Activated CD4-positive, alpha-beta T cell treated with anti-CD3 and anti-CD28 coated beads, Interleukin-2, Interleukin-4, amounts not matched to agents 100 ng/mL and 50 ng/mL, durations not matched to agents 16 hours and 8 hours (primary cell): ENCODE measurements at places on chromosomes 16 and 17.
A peak's percentile ranks its signal among the peaks of the same experiment; 100 is the strongest.

GRCh38 chr17:75647061-75647460, 13.8 kb downstream of the SMIM5 start:
- DNase-seq: no peak

DNA sequence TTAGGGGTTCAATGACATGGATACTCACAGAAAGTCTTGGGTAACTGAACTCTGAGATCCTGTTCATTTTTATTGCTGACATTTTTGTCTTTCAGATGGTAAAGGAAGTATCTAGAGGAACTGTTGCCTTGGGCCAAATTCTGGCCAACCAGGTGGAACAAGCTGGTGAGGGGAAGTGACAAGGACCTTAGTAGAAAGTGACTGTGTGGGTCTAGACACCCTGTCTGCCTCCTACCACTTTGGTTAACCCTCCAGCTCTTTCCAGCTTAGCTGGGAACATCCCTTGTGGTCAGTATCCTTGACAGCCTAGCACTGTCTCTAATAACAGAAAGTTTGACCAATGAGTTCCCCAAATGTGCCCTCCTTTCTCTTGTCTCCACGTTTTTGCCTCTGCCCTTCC, 28.8 kb upstream of the PRKCB start:
- no peak for DNase-seq

DNA sequence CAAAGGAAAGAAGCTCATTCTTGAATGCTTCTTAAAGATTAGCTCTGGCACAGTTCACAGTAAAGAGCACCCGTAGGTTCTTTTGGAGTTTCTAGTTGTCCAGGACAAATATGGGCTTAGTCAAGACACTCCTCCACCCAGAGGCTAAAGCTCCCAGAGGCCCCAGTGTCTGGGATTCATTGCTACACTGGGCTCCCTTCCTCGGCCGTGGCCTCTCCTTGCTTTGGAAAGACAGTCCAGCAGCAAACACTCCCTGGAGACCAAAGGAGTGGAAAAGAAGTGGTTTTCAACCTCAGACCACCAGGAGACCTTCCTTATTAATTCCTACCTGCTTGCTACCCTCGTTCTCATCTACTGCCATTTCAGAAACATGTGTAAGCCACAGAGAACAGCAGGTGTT, 17.1 kb downstream of the PHB1 start:
- no peak for DNase-seq

GRCh38 chr17:38728290-38728831, 1.8 kb upstream of the CISD3 start:
- DNase-seq: peak; percentile 75

DNA sequence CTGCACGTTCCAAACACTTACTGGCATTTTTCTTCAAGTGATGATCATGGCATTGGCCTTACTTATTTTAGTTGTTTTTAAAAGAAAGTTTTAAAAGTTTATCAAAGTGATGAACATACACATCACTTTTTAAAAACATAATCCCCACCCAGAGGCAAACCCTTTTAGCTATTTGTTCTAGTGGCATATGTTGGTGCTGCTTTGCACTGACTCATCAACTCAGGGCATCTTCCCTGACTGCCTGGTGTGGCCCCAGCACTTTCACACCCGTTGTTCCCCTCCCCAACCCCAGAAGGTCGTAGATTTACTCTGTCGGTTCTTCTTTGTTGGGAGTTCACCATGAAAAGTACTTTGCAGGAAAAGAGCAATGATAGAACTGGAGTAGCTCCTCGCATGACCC, 161.3 kb downstream of the RPTOR start:
- DNase-seq: no peak

DNA sequence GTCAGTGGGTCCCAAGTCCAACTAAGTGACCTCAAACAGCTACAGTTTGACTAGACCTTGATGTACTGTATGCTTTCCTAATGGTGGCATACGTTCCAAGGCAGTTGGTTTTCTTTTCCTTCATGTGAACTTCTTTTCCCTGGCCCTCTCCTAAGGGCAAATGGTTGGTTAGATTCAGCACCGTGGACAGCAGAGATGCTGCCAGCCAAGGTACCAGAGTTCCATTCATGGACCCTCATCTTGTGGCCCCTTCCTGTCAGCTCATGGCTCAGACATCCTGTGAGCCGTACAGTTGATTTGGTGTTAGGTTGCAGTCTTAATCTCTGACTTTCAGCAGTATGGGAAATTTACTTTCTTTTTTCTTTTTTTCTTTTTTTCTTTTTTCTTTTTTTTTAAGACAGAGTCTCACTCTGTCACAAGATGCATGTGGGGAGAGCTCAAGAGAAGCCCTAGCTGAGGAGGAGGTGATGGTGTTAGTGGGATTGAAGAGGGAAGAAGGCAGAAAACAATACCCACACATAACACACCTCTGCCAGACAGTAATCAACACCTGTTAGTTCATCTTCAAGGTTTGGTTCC, 122.4 kb downstream of the USP31 start:
- DNase-seq: no peak

GRCh38 chr16:65446427-65446826, 324.6 kb upstream of the CDH11 start:
- DNase-seq: no peak

DNA sequence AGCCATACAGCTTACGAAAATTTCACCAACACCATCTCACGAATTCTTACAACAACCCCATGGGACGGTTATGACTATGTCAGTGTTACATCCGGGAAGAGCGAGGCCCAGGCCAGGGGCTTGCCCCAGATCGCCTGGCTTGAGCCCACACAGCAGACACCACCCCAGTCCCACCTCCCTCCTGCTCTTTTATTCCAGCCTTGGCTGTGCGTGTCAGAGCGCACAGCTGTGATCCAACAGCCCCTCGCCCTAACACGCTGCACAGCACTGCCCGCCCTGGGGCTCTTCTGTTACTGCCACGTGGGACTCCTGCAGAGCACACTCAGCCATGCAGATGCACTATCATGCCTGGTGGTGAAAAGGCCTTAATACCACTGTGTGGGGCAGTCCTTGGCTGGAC, 127.9 kb downstream of the ENGASE start:
- no peak for DNase-seq

GRCh38 chr17:45316434-45317110, at the start of gene MAP3K14:
TSS of gene MAP3K14 (minus strand) at chr17:45317020. CDS start at chr17:45290745, 26,275 bp downstream.
- peak; percentile 49 for DNase-seq

GRCh38 chr17:64507413-64507782, 621 bp downstream of the CEP95 start:
- DNase-seq: peak; percentile 61

DNA sequence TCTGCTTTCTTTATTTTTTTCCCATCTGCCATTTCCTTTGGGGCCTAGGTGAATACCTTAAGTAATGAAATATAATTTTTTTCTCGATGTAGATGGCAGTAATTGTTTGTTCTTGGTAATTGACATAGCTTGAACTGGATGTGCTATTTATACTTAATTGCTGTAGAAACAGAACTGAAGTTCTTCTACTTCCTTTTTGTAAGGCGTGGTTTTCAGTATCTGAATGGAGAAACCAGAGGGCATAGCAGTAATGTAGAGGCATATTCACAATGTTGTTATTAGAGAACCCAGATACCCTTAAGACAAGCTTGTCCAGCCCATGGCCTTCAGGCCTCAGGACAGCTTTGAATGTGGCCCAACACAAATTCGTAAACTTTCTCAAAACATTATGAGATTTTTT, 16.4 kb downstream of the ATP6V0A1 start:
- no peak for DNase-seq

DNA sequence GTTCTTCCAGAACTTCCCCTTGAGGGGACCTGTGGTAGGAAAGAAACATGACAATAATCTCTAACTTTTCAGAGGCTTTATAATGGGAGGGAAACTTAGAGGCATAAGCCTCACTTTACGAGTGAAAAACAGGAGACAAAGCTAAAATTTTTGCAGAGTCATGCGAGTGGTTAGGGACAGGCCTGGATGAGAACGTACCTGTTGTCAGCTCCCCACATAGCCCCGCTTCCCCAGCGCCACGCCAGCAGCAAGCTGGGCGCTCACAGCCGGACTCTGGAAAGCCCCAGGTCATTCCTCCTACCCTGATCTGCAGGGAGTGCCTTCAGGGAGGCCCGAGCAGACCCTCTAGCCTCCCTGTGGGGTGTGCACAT, 53.6 kb downstream of the LDHD start:
- no peak for DNase-seq
